ENCODE measurements at places on chromosomes 5 and 9.

- DNase-seq = no peak
Observed at GRCh38 chr5:139664727-139665351, 16.7 kb downstream of the CXXC5 start.

DNA sequence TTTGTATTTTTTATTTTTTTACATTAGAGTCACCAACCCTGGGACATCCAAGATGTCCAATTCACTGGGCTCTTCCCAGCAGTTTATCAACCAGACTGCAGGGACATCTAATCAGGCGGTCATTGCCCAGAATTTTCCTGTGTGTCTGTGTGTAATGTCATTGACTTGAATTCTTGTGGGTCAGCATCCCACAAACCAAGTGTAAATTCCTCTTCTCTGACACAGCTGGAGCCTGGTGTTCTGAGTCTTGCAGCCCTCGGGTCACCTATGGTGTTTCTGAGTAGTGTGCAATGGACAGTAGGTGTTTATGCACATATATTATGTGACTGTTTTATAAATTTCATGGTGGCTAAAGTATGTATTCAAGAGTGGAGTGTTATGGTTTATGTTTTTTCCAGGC lies 815.7 kb downstream of the SEMA5A start:
- DNase-seq = no peak

DNA sequence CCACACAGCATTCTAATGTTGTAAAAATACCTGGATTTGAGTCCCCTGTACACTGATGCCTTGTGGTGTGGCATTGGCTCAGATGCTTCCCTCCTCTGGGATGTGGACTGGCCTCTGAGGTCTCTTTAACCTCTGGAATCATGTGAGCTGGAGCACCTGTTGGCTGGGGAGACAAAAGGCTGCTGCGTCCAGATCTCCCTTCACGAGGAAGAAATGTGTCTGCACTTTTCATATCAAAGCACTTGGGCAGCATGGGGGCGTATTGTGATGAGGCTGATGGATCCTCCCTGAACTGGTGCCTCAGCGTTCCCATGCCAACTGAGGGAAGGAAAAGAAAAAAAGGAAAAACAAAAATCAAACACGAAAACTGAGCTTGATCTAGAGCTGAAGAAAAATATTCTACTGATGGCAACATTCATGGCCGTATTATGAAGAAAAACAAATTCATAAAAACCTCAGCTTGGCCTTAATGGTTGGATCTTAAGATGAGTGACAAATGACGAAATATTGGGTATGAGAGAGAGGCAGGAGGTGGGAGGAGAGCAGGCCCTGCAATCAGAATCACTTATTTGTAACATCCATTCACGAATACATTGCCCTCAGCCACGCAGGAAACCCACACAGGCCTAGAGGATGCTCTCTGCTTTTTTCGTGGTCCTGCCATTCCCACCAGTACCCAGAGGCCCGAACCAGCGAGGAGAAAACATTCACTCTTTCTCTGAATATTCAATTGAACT lies 26.2 kb downstream of the GRIA1 start:
- DNase-seq = no peak

- DNase-seq = no peak
Observed at GRCh38 chr9:132049323-132049882, 30.3 kb downstream of the MED27 start.

GRCh38 chr9:108477529-108478006 lies 378.2 kb downstream of the ACTL7B start:
- no peak for DNase-seq

- DNase-seq = no peak
Observed at GRCh38 chr5:160799184-160799583, 52.8 kb downstream of the ATP10B start.

DNA sequence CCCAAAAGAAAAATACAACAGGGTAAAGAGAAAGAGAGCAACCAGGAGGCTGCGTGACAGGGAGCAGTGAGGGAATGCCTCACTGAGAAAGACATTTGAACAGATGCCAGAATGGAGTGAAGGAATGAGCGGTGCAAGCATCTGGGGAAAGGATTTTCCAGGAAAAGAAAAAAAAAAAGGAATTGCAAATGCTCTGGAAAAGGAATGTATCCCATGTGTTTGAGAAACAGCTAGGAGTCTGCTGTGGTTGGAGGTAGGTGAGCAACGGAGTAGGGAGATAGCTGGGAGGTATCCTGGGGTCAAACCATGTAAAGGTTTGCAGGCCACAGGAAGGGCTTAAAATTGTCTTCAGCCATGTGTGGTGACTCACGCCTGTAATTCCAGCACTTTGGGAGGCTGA lies 23.6 kb upstream of the CEMIP2 start:
- DNase-seq = no peak

GRCh38 chr9:85553475-85553874 lies 188.3 kb downstream of the AGTPBP1 start:
- DNase-seq = no peak

- DNase-seq = no peak
Observed at GRCh38 chr9:109769250-109769649, 10.7 kb upstream of the PALM2AKAP2 start.

GRCh38 chr5:138963763-138964371 lies 88.7 kb upstream of the LRRTM2 start:
- DNase-seq = no peak

DNA sequence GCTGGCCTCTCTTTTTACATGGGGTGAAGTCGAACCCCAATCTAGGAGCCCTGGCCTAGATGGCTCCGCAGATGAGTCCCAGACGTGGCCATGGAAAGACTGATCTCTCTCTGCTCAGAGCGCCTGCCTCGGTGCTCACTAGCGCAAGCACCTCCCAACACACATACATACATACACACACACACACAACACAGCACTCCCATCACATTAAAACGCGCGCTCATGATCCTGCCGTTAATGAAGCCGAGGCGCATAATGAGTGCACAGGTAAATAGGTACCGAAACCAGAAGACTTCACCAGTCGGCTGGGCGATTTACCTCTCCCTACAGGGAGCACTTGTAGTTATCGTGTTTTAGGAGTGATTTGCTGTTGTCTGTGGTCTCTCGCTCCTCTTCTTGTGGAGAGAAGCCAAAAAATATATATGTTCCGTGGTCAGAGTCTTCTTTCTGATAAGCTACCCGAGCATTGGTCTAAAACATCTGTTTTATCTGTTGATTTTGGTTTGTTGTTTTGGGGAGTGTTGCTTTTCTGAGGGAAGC lies 207.7 kb downstream of the MEF2C start:
- peak; percentile 53 for DNase-seq

DNA sequence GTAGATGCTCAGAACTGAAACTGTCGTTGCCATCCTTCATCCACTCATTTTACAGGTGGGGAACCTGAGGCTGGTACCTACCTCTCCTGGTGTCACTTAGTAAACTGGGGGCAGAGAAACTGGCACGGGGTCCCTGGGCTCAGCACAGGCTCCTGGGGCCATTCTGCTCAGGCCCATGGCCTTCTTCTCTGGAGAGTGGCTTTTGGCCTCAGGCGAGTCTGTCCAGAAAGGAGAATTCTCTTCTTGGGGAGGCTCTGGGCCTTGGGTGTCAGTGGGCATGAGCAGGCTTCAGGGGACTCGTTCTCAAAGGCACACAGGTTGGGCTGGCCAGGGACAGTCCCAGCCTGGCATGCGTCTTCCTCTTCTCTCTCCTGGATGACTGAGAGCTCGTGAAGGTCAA lies 24.6 kb downstream of the COL5A1 start:
- DNase-seq = no peak

DNA sequence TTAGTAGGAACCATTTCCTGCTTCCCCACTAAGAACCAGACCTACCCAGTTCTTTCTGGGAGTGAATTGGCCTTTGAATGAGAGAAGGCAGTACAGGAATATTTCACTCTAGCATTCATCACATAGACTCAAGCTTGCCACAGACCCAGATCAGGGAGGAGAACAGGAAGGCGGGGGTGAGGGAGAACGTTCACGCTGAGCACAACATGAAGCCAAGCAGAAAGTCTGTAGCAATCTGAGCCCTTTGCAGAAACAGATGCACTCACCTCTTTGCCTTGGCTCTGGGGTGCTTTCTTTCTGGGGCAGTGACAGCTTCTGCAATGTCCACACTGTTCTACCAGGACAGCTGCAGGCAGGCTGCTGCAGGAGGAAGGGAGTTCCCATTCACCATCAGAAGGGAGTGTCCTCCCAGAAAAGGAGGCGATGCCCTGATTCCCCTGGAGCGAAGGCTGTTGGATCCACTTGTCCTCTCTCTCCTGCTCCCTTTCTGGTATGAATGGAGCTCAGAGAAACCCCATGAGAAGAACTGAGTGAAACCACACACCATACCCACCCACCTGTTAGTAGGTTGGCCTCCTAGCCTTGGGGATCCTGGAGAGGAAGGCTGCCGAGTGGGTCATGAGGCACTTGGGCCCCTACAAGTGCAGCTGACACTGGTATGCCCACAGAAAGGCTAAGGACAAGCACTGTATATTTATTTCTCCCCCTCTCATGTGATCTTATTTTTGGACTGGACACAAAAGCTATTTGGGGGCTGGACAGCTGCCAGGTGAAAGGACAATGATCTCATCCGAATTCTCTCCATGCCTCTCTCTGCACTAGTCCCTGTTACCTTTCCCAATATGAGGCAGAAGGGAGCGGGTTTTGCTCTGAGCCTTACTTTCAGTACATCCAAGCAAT lies 11.7 kb upstream of the FGF1 start:
- DNase-seq = no peak

DNA sequence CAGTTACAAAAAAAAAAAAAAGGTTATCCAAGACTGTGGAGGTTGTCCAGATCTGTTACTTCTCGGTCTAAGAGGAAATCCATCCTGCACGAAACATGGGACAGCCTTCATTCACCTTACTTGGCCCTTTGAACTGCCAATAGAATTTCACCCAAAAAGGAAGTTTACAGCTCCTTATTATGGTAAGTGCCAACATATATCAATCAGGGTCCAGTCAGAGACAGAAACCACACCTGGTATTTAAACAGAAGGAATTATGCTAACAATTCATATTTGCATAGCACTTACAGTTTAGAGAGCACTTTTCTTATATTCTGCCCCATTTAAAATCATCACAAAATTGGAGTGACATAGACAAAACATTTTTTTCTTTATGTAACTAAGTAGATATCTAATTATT lies 93.6 kb upstream of the PTPN3 start:
- DNase-seq = no peak

- no peak for DNase-seq
Observed at GRCh38 chr5:160064417-160064810, 54.8 kb downstream of the PWWP2A start.

GRCh38 chr9:73869264-73869663 lies 627.9 kb upstream of the RORB start:
- DNase-seq = no peak

DNA sequence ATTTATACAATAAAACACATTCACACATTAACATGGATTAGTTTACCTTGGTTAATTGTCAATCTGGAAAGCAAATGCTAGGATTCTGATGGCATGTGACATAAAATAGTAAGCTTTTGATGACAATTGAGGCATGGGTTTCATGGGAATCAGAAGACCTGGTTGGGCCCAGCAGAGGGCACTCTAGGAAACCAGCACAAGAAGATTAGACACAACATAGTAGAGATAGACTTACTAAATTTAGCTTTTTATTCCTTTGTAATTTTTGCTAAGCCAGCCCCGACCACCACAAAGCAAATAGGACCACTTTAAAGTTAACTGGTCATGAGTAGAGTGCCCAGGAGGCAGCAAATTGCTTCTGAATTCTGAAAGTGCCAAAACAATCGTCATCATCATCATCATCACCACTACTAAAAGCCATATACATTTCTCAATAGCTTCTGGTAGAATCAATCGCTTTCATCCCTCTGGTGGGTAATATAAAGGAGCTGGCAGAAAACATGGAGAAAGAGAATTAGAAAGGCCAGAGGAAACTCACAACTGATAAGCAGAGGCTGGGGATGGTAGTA lies 163.2 kb downstream of the ARRDC3 start:
- DNase-seq = peak; percentile 24

DNA sequence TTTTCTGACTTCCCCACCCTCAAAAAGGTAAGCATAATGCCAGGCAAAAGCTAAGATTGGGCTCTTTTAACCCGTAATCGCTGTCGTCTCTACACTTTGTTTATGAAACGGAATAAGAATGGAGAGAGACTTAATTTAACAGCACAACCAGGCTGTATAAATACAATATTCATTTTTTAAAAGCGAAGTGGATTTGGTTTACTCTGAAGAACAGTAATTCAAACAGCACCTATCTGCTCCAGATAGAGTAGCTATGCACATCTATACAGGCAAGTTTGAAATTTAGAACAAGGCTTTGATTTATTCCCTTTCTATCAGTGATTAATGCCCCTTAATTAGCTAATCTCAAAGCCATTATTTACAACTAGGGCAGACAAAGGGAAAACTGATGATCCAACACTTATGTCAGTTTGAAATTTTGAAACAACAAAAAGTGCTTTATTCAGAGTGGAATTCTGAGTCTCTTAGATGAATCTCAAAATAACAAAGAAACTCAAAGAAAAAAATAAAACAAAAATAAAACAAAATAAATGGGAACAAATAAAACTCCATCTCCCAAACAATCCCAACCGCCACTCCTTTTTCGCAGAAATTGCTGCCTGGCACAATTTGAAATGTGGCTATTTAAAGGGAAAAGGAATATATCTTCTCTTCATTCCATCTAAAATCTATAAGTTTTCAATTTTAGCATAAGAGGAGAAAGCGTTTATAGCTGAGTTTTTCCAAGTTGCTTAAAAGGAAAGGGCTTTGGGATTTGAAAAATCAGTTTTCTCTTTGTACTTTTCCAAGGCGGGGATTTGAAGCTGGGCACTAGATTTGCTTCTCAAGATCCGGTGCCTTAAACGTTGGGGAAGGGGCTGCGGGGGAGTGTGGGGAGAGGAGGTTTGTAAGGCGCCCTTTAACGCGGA lies 298.6 kb downstream of the PARP8 start:
- no peak for DNase-seq

GRCh38 chr5:173339286-173339685 lies 11.1 kb upstream of the STC2 start:
- no peak for DNase-seq

GRCh38 chr5:121968910-121969607 lies 7.3 kb downstream of the SRFBP1 start:
- no peak for DNase-seq

- no peak for DNase-seq
Observed at GRCh38 chr9:81474125-81474524, 215.2 kb downstream of the TLE1 start.

GRCh38 chr5:83564069-83564749 lies 92.7 kb downstream of the VCAN start:
- no peak for DNase-seq

GRCh38 chr9:19405771-19406170 lies 3.0 kb upstream of the ACER2 start:
- peak; percentile 32 for DNase-seq

- no peak for DNase-seq
Observed at GRCh38 chr5:61640179-61641021, 308.3 kb downstream of the ZSWIM6 start.

GRCh38 chr5:155897761-155898160 lies 429.2 kb upstream of the SGCD start:
- DNase-seq = no peak

- DNase-seq = no peak
Observed at GRCh38 chr9:35682051-35682450, 7.7 kb downstream of the TPM2 start.

Measured in WERI-Rb-1 (cell line).